ENCODE measurements at places on chromosomes 6 and 20.

DNA sequence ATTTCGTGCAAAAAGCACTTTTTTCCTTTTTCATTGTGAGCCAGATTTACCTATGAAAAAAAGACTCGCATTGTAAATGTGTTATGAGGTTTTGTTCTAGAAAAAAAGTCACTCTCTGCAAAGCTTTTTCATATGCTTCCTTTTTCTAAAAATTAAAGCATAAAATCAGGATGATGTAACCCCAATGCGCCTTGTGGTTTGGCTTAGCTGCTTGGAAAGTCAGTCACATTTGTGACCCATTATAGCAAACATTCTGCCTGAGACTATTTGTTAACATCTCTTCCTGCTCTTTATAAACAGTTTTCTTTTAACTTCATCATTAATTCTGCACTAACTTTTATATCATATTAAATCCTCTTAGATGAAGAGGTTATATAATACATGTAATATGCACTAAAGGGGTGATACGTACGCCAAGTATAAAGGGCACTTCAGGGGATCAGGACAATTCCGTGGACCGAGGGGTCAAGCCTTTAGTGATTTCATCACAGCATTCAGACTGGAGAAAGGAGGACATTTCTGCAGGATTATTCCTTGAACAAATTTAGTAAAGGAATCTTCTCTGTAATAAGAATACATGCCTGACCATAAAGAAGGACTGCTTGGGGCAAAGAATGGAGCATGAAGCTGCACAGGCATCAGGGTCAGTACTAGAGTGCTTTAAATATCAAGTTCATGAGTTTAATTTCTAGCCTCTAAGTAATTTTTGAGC is 48.1 kb upstream of the SMLR1 start:
- DNase-seq: no peak

GRCh38 chr20:61940491-61940890 is 125.2 kb downstream of the TAF4 start:
- DNase-seq: no peak

DNA sequence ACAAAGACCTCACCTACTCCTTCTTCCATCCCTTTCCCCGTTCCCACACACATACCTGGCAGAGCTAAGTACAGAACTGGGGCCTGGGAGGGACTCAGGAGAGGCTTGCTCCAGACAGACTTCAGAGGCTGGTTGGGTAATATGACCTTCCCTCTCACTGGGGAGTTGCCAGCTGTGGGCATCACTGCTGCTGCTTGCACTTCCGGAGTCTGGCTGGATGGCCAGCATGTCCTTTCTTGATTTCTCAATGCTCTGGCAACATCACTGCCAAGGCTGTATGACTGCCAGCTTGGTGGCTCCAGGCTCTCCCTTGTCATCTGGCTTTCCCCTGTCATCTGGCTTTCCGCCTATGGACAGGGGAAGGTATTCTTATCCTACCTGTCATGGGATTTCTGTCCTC is 47.8 kb downstream of the CDH22 start:
- no peak for DNase-seq

DNA sequence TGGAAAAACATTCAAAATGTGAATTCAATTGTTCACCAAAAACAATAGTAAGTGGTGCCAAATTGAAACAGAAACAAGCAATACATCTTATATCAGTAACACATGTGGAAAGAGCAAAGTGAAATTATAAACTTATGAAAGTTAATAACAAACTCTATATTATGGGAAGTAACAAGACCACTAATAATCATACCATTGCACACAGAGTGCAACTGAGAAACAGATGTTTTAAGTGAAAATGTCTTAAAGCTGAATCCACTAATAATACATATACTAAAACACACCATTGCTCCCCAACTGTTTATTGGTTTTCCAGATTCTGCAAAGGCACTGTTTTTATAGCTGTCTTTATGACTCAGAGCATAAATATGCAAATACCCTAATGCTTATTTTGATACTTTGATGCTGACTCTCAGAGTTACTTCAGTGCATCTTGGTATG is 292.3 kb downstream of the RFPL4B start:
- DNase-seq: no peak

DNA sequence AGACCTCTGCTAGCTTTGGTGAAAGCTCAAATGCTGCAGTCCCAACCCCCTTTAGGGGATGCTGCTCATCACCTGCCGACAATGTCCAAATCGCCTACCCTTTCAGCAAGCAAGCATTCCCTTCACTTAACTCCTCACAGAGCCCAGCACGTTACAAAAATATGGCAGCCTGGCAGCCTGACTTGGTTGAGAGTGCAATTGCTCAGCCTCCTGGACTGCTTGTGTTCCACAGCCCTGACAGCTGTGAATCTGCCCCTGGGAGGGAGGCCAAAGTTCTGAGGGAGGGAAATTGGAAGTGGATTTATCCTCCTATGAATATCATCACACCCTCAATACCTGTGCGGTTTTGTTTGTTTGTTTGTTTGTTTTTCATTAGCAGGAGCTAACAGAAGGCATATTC is 231.0 kb downstream of the HIVEP2 start:
- no peak for DNase-seq

DNA sequence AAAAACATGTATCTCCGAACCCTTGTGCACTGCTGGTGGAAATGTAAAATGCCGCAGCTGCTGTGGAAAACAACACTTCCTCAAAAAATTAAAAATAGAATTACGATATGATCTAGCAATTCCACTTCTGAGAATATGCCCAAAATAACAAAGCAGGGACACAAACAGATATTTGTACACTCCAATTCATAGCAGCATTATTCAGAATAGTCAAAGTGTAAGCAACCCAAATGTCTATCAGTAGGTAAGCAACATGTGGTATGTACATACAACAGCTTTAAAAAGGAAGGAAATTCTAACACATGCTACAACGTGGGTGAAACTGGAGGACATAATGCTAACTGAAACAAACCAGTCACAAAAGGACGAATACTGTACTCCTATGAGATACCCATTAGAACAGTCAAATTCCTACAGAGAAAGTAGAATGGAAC is 5.7 kb upstream of the RAB5IF start:
- DNase-seq: no peak
